Stimulated activated naive CD8-positive, alpha-beta T cell treated with anti-CD3 and anti-CD28 coated beads, Interleukin-15, amount 100 ng/mL, for 72 hours (primary cell): ENCODE measurements at places on chromosomes 4 and X.

- DNase-seq: no peak
Measured at GRCh38 chr4:141220271-141220670, 424 bp upstream of the ZNF330 start.

DNA sequence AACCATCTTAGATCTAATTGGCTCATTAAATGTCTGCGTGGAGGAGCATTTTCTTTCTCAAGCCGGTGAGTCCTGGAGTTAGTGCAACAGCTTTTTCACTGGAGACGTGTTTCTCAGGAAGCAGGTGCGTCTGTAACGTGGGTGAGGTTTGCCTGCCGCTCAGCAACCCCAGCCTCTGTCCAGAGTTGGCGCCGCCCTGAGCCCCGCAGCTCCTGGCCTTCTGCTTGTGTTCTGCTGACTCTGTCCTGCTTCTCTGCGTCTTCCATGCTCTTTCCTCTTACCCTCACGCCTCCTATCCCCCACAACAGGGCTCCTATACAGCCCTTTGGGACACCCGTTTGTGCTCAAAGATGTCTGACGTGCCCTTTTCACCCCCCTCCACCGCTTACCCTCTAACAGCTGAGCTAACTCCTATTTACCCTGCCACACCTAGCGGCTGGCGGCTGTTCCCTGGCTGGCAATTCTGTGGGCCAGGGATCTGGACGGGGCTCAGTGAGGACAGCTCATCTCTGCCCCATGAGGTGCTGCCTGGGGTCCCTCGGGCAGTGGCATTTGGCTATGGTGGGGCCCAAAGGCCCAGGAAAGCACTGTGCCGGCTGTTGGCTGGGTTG, 18.8 kb downstream of the DOK7 start:
- no peak for DNase-seq

DNA sequence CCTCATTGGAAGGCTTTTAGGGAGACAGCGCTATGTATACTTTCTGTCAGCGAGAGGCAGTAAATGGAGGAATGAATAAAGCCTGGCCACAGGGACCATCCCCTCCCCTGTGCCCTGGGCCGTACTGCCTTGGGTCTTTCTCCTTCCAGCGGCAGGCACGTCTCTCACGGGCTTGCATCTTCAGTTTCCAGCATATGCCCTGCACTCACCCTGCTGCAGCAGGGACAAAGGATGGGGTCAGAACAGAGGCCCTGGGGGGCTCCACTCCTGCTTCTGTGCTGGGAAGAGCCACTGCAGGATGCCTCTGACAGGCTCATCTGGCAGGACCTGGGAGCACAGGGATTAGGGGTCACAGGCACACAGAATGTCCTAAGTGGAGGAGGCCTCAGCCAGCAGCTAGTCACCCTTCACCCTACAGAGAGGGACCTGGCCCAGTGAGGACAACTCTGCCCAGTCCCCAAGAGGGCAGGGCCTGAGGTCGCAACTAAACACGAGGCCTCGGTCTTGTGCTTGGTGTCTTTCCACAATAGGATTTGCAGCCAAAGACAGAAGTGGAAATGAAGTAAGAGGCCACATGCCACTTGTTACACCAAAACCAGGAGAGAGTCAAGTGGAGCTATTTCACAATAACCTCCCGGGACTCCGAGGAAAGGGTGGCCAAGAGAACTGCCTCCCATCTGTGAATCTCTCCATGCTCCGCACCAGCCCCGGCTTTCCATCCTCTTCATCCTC, 150.8 kb downstream of the AFAP1 start:
- DNase-seq: no peak

DNA sequence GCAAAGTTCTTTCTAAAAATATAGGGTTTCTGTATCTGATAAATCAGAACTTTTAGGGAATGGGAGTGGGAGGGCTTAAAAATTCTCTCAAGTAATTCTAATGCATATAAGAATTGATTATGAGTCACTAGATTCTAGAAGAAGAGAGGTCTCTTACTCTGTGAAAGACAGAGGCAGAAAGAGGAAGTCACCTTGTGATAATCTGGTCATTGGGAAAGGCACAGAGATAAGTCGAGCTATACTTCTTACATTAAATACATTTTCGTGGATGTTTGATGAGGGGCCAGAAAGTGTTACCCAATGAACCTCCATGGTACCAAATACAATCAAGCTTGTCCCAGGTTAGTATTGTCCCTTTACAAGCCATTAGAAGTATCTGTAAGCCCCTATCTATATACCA, 134.4 kb downstream of the MAD2L1 start:
- no peak for DNase-seq

DNA sequence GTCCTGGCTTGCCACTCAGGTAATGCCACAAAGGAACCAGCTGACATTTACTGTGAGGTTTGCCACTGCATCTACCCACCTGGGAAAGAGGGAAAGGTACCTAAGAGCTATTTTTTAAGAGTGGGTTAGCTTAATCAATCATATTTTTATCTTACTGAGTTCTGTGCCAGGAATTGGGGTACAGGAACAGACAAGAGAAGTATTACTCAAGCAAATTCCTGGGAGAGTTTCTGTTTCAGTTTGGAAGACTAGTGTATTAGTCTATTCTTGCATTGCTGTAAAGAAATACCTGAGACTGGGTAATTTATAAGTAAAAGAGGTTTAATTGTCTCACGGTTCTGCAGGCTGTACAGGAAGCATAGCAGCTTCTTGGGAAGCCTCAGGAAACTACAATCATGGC, 23.2 kb downstream of the PSMD10 start:
- no peak for DNase-seq

DNA sequence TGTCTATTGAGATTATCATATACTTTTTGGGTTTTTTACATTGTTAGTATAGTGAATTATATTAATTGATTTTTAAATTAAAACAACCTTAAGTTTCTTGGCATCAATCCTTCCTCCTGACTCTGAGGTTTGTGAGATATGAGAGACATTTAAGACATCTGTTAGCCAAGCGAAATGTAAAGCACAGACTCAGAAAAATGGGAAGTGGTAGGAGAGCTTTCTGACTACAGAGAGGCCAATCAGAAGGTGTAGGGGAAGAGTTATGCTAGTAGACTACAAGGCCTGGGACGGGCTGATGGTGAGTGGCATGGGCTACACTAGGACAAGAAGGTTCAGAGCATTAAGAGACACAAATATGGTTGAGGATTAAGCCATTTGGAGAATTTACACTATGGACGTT, 255.4 kb downstream of the PRDM5 start:
- DNase-seq: no peak

DNA sequence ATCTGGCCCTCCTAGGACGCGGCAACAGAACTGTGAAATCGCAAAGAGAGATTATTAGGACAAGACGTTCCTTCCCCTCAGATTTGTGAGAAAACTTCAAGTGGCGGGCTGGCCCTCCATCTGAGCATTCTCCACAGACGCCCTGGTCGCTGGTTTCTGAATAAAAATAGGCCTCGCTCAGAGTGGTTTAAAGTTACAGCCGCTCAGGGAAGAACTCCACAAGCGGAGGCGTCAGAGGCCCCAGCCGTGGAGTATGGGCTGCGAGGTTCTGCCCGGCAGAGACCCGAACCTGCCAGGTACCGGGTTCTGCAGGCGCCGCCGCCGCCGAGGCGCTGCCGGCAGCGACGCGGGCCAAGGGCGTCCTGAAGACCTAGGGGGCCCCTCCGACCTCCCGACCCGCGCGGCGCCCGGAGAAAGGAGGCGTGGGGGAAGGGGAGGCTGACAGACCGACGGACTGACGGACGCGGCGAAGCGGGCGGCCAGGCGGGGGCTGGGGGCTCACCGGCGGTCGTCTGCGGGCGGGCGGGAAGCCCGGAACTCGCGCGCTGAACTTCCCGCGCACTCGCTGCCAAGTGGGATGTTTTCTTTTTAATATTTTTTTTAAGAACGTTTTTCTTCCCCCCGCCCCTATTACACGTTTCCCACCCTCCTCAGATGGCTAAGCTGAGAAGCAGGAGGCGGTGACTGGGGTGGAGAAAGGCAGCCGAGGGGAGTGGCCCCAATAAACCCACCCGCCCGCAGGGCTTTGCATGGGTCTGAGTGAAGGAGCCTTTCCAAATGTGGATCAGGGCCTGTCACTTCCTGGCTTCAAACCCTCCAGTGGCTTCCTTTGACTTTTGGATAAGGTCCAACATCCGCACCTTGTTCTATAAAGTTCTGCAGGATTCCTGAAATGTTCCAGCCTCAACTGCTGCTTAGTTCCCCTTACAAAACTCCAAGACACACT, at the start of gene PABPC4L:
Gene PABPC4L (minus strand): TSS at position 574 of the 946 bp plus-strand sequence. CDS start 770 bp downstream, outside the sequence.
- DNase-seq: no peak

DNA sequence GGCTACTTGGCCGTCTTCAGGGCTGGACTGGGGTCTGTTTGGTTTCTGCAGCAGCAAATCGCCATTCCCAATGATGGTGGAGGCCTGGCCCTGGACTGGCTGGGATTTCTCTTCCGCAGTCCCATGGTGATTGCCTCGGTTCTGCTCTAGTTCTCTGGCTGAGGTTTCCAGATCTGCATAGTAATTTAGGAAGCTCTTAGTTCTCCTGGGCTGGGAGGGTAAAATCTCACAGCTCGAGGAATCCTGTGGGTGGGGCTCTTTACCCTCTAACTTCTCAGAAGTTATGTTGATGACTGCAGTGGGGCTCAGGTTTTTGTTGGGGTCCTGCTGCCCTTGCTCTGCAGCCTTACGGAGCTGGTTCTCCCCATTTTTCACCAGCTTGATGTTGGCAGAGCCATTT, 200.6 kb downstream of the APBB2 start:
- DNase-seq: no peak

DNA sequence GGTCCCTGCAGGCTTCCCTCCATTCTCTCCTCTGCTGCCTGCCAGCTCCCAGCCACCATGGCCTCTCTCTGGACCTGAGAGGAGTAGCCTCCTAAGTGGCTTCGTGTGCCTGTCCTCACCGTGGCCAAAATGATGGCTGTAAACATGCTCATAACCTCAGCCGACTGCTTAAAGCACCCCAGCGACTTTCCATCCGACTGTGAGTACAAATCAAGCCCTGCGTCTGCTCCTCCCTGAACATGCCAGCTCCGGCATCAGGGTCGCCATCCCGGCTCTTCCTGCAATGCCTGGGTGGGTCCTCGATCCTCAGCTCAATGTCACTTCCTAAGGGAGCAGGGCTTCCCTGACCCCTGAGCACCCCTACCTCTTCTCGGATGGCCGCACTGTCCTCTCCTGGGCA, 3.3 kb upstream of the SORCS2 start:
- DNase-seq: no peak

GRCh38 chr4:66687459-66687858, 857.8 kb downstream of the CENPC start:
- DNase-seq: no peak

DNA sequence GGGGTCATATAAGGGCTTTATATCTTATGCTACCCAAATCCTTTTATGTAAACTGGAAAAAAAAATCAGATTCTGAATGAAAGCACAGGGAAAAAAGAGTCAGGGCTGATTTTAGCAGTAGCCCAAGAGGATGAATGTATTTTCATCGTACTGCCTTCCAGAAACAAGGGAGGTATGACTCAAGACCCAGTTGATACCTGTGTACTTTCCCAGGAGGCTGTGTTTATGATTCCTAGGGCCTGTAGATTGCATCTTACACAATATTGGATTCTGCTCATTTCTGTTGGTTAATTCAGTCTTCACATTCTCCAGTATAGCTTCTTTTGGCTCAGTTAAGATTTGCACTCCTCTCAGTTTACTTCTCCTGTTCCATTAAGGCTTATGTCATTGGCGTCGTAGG, 127.9 kb upstream of the LIMCH1 start:
- DNase-seq: no peak

- no peak for DNase-seq
Measured at GRCh38 chrX:22148565-22148964, 116.4 kb downstream of the PHEX start.

- no peak for DNase-seq
Measured at GRCh38 chr4:53748328-53748772, 157.1 kb upstream of the LNX1 start.

DNA sequence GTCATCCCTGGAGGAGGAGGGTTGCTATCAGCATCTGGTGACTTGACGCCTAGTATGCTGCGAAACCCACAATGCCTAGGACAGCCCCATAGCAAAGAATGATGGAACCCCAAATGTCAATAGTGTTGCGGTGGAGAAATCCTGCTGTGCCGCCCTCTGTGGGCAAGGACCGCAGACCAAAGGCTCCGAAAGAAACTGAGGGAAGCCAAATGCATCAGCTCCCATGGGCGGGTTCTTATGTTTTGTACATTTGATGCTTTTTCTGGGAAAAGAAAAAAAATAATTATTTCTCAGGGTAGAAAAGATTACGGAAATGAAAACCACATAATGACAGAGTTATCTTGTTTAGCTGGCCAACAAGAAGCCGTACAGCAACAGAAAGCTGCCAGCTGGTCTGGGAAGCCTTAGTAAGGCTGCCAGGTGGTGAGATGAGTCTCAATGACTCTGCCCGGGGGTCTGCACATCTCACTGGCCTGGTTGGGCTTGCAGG, 95.0 kb upstream of the TBL1X start:
- DNase-seq: peak; percentile 66

DNA sequence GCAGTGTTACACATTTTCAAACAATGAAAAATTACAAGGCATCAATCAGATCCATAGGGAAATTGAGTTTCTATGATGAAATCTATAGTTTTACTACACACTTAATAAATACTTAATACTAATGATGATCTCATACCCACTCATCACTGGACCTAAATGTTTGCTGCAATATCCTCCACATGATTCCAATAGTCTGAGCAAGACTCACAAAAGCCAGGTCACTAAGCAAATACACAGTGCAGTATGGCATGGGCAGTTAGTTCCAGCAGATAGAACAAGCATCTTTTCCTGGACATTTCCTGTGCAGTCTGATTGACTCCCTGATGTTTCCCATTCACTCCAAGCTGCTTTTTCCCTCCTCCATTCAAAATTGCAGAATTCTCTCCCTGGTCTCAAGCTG, 109.0 kb upstream of the ATOH1 start:
- DNase-seq: no peak

- DNase-seq: no peak
Measured at GRCh38 chr4:80911458-80911857, 119.0 kb upstream of the BMP3 start.

DNA sequence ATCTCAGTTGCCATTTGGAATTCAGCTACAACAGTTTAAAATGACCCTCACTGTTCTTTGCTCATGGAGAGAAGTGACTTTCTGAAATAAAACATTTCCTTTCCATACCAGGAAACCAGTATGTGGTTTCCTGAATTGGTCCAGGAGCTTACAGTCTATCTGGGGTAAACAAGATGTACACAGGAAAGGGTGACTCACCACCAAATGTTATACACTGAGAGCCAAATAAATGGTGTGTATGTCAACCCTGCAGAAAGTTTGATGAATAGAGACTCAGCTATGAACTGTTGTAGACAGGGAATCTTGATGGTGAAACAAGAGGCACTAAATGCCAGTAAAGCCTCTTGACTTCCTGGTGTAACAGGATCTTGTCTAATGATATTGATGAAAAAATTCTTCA, 100.4 kb downstream of the HS6ST2 start:
- no peak for DNase-seq

DNA sequence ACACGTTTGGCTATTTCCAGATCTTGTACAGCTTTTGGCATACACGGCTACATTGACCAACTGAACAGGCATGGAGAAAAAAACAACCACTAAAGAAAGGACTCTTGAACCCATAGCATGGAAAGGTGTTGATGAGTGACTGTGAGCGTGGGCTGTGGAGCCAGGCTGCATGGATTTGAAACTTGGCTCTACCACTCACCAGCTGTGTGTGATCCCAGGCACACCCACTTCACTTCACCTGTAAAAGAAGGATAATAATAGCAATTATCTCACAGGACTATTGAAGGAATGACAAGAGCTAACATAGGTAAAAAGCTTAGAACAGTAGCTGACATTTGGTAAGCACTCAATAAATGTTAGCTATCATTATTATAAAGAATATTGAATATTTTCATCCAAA, 301.7 kb upstream of the CPEB2 start:
- DNase-seq: no peak

GRCh38 chrX:72025236-72025770, 106.4 kb downstream of the RTL5 start:
- no peak for DNase-seq
